Common myeloid progenitor, CD34-positive (primary cell): ENCODE measurements at places on chromosomes 1 and 21.

- no peaks in the 10 kb centered on the region for H3K27me3 ChIP-seq
- H3K4me1 ChIP-seq, result no peaks in the 10 kb centered on the region
- no peaks in the 10 kb centered on the region for H3K36me3 ChIP-seq
Measured at GRCh38 chr1:113536182-113536780, 146.0 kb downstream of the MAGI3 start.

DNA sequence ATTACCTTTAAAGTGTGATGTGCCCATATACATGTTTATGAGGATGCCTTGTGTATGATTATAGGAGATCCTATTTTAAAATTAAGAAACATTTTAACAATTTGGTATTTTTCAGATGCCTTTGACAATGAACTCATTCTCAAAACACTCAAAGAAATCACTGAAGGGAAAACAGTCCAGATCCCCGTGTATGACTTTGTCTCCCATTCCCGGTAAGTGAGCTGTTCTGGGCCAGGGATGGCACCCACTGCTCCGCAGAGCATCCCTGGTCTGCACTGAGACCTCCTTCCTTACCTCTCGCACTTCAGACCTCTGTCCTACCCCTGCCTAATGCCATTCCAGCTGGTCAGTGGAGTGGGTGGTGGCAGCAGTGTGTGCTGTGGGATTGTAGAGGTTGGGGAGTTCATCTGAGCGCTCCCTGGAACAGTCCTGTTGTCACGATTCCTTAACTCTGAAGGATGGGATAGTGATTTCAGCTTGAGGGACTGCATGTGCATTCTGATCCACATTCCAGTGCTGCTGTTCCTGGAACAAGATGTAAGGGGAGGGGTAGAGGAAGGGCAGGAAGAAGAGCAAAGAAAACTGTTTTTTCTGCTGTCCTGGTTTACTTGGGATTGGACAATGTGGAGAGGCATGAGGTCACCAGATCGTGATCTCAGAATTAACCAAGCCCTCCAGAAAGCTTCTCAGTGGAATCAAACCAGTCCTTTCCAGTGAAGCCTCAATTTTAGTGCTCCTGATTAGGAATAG lies 63.9 kb downstream of the UCK2 start:
- H3K27me3 ChIP-seq, result no peaks in the 10 kb centered on the region
- DNase-seq, result no peak
- H3K4me3 ChIP-seq, result no peak overlapping the region

DNA sequence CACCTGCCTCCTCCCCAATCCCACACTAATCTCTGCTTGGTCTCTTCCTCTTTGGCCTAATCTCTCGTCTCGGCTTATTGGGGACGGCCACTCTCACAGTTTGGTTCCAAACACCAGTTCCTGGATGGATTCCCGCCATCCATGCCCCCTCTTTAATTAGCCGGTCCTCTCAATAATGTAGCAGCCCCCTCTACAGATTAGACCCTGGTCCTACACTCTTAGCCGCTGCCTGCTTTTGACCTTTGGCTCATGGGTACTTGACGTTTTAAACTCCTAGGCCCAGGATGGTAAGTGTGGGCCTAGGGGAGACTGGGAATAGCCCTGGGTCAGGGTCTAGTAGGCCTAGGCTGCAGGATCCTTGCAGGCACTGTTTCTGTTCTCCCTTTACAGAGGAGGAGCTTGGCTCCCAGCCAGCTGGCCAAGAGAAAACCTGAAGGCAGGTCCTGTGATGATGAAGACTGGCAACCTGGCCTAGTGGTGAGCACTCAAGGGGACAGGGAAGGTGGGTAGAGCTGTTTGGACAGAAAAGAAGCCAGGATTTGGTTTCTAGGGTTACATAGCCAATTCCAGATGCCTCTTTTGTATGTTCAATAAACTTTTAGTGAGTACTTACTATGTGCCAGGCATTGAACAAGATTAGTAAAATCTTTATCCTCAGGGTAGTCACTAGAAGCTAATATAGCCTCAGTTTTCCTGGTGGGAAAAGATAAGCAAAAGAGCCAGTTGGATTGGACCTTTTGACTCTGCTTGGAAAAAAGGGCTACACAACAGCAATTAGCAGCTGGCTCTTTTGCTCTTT lies 758 bp downstream of the RAD54L start:
- H3K27me3 ChIP-seq, result no peaks in the 10 kb centered on the region
- H3K4me3 ChIP-seq, result peak overlapping the region; percentile 88
- H3K36me3 ChIP-seq, result peaks cover 8% of the 10 kb centered on the region
- H3K4me1 ChIP-seq, result peaks cover 28% of the 10 kb centered on the region
- peak overlapping the region; percentile 15 for H3K27ac ChIP-seq
- DNase-seq, result peak; percentile 23

GRCh38 chr1:65177457-65177856 lies 29.5 kb downstream of the AK4 start:
- H3K4me3 ChIP-seq, result no peak overlapping the region
- peaks cover 14% of the 10 kb centered on the region for H3K4me1 ChIP-seq
- no peaks in the 10 kb centered on the region for H3K27me3 ChIP-seq
- no peak overlapping the region for H3K27ac ChIP-seq
- no peak for DNase-seq
- H3K36me3 ChIP-seq, result no peaks in the 10 kb centered on the region

GRCh38 chr1:32448773-32449456 lies 16.0 kb upstream of the ZBTB8B start:
- DNase-seq, result peak; percentile 28
- no peaks in the 10 kb centered on the region for H3K4me1 ChIP-seq
- H3K27ac ChIP-seq, result no peak overlapping the region
- H3K27me3 ChIP-seq, result no peaks in the 10 kb centered on the region
- no peaks in the 10 kb centered on the region for H3K36me3 ChIP-seq

- no peak overlapping the region for H3K4me3 ChIP-seq
- no peaks in the 10 kb centered on the region for H3K27me3 ChIP-seq
- no peak overlapping the region for H3K27ac ChIP-seq
- peaks cover 11% of the 10 kb centered on the region for H3K4me1 ChIP-seq
- H3K36me3 ChIP-seq, result peaks cover 43% of the 10 kb centered on the region
Measured at GRCh38 chr1:21865609-21865942, 53.5 kb downstream of the LDLRAD2 start.

DNA sequence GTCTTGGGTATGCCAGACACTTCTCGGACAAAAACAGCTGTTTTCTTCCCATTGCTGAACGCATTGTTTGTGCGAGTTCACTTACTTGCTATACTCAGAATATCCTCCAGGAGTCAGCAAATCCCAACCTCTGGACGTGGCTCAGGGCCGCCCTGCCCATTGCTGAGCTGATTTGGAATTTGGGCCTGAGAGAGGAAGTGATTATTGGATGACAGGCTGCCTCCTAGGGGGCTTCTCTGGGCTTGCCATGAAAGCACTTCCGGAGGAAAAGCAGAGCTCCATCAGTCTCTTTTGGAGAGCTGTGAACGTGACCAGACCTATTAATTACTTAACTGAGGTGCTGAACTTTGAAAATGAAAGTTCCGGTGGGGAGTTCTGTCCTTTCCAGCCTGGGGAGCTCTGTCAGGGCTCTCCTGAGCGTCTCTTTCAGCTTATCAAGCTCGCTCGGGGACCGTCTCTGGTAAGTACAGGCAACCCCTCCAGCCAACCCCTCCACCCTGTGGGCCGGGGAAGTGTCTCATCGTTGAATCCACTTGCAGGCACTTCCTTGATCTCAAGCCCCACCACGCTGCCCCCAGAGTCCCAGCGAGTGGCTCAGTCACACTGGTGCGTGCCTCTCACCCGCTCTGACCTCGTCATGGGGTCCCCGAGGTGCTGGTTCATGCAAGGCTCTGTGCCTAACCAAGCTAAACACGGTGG lies 76.9 kb downstream of the CLIC6 start:
- H3K4me3 ChIP-seq, result peak overlapping the region; percentile 56
- H3K36me3 ChIP-seq, result no peaks in the 10 kb centered on the region
- peak; percentile 90 for DNase-seq
- peaks cover 12% of the 10 kb centered on the region for H3K4me1 ChIP-seq

- H3K4me1 ChIP-seq, result peaks cover 20% of the 10 kb centered on the region
- peaks cover 2% of the 10 kb centered on the region for H3K27me3 ChIP-seq
- no peak for DNase-seq
- H3K27ac ChIP-seq, result no peak overlapping the region
Measured at GRCh38 chr21:45405819-45406762, 1.1 kb downstream of the COL18A1 start.

GRCh38 chr1:19353596-19353995 lies 41.5 kb downstream of the SLC66A1 start:
- H3K36me3 ChIP-seq, result peaks cover 18% of the 10 kb centered on the region
- no peak overlapping the region for H3K27ac ChIP-seq
- no peak overlapping the region for H3K4me3 ChIP-seq
- no peak for DNase-seq
- no peaks in the 10 kb centered on the region for H3K27me3 ChIP-seq

DNA sequence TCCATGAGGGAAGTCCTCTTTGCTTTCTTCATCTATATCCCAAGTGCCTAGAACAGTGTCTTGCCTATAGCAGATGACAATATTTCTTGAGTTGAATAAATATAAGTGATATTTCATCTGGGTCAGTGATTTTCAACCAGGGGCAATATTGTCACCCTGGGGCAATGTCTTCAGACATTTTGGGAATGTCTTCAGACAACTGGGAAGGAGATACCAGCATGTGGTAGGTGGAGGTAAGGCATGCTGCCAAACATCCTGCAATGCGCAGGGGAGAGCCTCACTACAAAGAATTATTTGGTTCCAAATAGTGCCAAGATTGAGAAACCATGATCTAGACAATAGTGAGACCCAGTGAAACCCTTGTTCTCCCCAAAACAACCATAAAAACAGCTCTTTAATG lies 54.7 kb downstream of the C1orf94 start:
- no peaks in the 10 kb centered on the region for H3K36me3 ChIP-seq
- no peaks in the 10 kb centered on the region for H3K4me1 ChIP-seq
- H3K27me3 ChIP-seq, result no peaks in the 10 kb centered on the region
- no peak for DNase-seq
- H3K4me3 ChIP-seq, result no peak overlapping the region

- no peak overlapping the region for H3K4me3 ChIP-seq
- no peak overlapping the region for H3K27ac ChIP-seq
- no peaks in the 10 kb centered on the region for H3K4me1 ChIP-seq
- peaks cover 16% of the 10 kb centered on the region for H3K36me3 ChIP-seq
- no peak for DNase-seq
Measured at GRCh38 chr1:21880619-21880970, 56.5 kb downstream of the HSPG2 start.

DNA sequence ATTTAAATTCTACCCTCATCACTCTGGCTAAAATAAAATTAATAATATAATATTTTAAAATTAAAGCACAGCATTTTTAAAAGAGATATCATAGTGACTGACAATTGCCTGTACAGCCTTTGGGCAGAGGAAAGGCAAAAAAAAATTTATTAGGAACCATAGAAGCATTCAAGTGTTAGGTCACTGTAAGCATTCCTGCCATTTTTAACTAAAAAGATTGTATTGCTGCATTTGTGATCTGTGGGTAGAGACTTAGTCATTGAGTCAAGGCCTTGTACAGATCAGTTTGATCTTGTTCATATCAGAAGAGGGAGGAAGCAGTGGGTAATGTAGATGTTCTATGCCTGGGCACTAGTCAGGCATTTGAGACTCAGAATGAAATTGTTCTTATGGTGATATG lies 109.9 kb downstream of the LYPLAL1 start:
- no peak overlapping the region for H3K27ac ChIP-seq
- H3K4me3 ChIP-seq, result no peak overlapping the region
- H3K36me3 ChIP-seq, result no peaks in the 10 kb centered on the region
- DNase-seq, result no peak
- no peaks in the 10 kb centered on the region for H3K27me3 ChIP-seq

DNA sequence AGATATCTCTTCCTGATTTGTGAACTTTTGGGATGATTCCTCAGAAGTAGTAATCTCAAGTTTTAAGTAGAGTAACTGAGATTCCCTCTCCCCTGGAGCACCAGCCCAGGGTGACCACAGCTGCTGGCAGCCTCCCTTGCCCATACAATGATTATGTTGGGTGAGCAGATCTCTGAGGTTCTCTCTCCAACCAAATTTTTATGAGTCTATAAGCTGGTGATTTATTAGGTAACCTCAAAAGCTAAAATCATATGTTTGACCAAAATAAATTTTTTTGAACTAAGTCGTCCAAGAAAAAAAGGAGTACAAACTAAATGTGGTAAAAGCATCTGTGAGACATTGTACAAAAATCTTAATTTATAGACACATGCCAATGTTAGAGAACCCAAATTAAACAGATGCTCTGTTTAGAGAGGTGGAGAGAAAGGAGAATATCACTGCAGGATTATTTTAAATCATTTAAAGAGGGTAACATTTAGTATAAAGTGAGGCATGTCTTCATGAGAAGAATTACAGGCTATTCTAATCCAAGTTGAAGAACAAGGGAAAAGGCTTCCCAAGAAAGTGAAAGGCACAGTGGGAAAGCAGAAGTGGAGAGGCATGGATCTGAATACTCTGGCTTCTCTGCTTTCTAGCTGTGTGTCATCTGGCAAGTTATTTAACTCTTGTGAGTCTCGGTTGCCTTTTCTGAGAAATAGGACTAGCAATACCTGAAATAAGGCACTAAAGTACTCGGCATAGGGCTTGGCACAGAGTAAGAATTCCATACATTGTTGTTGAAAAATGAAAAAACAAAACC lies 2.5 kb downstream of the AKNAD1 start:
- no peak for DNase-seq
- peak overlapping the region; percentile 93 for H3K27ac ChIP-seq
- H3K27me3 ChIP-seq, result no peaks in the 10 kb centered on the region
- H3K4me1 ChIP-seq, result peaks cover 24% of the 10 kb centered on the region
- H3K36me3 ChIP-seq, result no peaks in the 10 kb centered on the region
- no peak overlapping the region for H3K4me3 ChIP-seq

- no peaks in the 10 kb centered on the region for H3K27me3 ChIP-seq
- H3K4me1 ChIP-seq, result no peaks in the 10 kb centered on the region
- H3K4me3 ChIP-seq, result no peak overlapping the region
- DNase-seq, result no peak
- H3K36me3 ChIP-seq, result no peaks in the 10 kb centered on the region
Measured at GRCh38 chr1:91647061-91647460, 146.4 kb downstream of the CDC7 start.

DNA sequence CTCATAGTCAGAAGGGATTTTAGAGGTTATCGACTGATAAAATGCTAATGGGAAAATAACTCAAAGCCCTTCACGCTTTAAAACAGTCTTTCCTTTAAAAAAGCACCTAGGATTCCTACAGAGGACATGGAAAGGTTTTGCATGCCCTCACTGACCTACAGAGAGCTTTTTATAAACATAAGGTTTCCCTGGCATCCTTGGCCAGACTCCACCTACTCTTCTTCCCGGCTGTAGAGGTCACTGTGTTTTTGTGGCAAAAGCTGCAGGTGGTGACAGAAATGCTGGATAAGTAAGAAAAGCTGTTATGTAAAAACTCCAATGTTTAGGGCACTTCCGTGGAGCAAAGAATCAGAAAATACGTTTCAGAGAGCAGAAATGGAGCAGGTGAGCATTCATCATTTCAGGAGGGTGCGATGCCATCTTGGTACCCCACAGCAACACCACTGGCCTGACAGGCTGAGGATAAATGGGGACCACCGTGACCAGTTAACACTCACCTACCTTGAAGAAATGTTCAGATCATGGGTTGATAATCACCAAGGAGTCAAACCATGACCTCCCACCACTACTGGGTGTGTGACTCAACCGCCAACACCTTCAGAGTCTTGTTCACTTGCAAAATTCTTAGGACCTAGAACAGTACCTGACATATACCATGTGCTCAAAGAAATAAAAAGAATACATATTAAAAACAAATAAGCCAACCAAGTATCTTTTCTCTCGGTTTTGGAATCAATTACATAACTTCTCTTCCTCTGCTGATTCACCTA lies 46.6 kb downstream of the SSBP3 start:
- no peaks in the 10 kb centered on the region for H3K27me3 ChIP-seq
- peaks cover 3% of the 10 kb centered on the region for H3K4me1 ChIP-seq
- peaks cover 37% of the 10 kb centered on the region for H3K36me3 ChIP-seq
- H3K4me3 ChIP-seq, result no peak overlapping the region
- no peak overlapping the region for H3K27ac ChIP-seq

- no peaks in the 10 kb centered on the region for H3K36me3 ChIP-seq
- H3K27me3 ChIP-seq, result no peaks in the 10 kb centered on the region
- H3K4me1 ChIP-seq, result no peaks in the 10 kb centered on the region
- H3K4me3 ChIP-seq, result no peak overlapping the region
- H3K27ac ChIP-seq, result no peak overlapping the region
Measured at GRCh38 chr1:181637998-181638397, 154.7 kb downstream of the CACNA1E start.
